Activated CD8-positive, alpha-beta T cell treated with anti-CD3 and anti-CD28 coated beads for 36 hours (primary cell): ENCODE measurements at places on chromosomes 3 and 15. TPM values are rescaled to one million over a fixed set of nuclear protein-coding genes. Genes with fewer than 3 reads are reported as not detected.

RHO gene
- not detected for total RNA-seq

FGF12 gene
- not detected for total RNA-seq

DNA sequence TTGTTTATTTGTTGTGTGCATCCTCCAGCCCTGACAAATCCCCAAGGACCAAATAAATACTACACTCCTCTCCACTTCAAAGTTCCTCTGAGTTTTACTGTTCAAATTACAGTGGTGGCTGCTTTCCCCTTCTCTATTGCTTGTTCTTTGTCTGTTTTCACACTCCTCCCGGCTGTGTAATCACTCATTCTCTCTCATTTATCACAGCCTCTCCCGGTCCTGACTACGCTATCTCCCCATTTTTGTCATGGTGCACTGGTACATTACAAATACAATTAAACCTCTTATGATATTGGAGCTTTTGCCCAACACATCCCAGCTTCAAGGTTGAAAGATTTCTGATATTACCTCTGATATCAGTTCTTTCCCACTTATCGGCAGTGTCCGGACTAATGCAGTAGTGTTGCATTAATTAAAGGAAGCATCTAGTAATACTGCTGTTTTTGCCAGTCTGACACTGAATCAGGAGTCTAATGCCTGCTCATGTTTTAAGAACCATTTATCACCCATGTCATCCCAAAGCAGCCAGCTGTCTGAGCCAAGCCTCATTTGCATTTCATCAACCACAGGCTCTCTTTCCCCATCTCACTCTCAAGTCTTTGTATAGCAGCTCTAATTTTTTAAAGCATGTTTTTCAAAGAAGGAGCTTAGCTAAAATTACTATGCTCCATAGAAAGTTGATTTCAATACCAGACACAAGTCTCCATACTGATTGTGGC is 740.5 kb downstream of the ROBO2 start:
- DNase-seq: no peak

- no peak for DNase-seq
These were observed 8.3 kb upstream of the VILL start for GRCh38 chr3:37982331-37982730.

FBXO40 gene
- total RNA-seq: not detected

- DNase-seq: no peak
These were observed 59.3 kb downstream of the TSC22D2 start for GRCh38 chr3:150467381-150467780.

DNA sequence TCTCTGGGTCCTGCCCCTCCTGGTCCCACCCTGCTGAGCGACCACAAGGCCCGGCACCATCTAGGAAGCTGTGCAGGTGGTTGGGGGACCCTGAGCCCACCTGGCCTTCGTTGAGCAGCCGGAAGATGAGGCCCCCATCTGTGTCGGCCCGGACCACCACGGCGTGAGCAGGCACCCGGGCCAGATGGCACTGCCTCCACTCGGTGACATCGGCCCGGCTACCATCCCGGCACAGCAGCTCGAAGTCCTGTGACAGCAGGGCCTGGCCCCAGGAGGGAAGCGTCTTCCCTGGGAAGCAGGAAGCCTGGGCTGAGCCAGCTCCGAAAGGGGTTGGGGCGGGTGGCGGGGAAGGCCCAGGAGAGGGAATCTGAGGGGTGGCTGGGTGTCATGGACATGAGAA is 12.6 kb downstream of the MELTF start:
- DNase-seq: no peak

SPINK8 gene
- total RNA-seq: not detected

FBXW12 gene
- not detected for total RNA-seq
